ENCODE measurements at places on chromosomes 5 and 9.
A peak's percentile ranks its signal among the peaks of the same experiment; 100 is the strongest.

DNA sequence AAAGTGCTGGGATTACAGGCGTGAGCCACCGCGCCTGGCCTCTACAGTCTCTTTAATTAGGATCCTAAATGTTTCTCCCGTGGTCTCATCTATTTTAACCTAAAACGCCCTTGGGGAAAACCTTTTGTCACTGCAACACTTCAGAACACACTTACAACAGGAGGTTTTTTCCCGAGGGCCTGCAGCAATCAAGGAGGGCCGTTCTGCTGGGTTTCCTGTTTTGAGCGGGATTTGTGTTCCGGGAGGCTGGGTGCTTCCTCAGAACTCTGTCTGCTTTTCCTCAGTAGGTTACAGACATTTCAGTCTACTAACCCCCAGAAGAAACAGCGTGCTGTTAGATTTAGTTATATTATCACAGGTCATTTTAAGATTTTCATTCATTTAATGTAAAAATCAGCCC lies 65.4 kb upstream of the IRX4 start:
- DNase-seq: no peak

- DNase-seq: no peak
Measured at GRCh38 chr9:27548055-27548741, 18.6 kb upstream of the MOB3B start.

DNA sequence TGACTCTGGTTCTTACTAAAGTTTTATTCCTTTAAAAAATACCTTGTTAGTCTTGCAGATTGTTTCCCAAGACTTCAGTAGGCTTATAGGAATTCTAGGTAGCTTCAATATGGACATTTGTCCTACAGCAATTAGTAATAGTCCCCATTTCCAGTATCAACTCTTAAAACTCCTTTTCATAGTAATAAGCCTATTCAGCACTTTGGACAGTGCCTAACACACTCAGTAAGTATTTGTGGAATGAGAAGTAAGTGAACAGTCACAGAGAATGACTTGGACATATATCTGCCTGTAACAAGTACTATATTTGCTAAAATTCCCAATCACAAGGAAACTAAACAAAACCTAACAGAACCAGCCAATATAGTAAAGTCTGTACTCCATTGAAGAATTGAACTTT lies 1291.8 kb upstream of the DMAC1 start:
- no peak for DNase-seq

- no peak for DNase-seq
Measured at GRCh38 chr9:14251154-14252071, 62.5 kb downstream of the NFIB start.

DNA sequence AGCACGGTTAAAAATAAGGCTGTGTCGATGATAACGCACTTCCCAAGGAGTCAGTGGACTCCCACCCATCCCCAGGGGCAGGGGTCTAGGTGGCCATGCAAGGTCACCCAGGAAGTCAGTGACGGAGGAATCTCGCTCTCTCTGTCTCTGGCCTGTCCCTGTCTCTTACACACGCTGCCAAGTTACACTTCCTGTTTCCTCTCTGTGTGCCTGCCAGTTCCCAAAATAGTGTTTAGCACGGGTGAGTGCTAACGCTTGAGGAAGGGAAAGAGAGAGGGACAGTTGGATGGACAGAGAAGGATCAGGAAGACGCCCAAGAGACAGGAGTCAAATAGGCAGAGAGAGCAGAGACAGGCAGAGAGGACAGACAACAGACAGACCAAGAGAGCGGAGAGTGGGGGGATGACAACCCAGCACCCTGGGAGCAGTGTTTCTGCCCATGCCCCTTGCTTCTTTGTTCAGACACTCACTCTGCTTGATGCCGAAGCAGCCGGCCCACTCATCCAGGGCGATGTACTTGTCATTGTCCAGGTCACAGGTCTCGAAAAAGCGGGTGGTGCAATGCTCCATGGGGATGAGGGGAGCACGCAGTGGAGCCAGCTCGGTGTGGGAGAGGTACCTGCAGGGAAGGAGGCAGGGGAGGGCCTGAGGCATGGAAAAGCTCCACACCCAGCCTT lies 23.0 kb downstream of the SPARC start:
- no peak for DNase-seq

GRCh38 chr5:176611435-176611834 lies 1.5 kb upstream of the GPRIN1 start:
- peak; percentile 42 for DNase-seq

DNA sequence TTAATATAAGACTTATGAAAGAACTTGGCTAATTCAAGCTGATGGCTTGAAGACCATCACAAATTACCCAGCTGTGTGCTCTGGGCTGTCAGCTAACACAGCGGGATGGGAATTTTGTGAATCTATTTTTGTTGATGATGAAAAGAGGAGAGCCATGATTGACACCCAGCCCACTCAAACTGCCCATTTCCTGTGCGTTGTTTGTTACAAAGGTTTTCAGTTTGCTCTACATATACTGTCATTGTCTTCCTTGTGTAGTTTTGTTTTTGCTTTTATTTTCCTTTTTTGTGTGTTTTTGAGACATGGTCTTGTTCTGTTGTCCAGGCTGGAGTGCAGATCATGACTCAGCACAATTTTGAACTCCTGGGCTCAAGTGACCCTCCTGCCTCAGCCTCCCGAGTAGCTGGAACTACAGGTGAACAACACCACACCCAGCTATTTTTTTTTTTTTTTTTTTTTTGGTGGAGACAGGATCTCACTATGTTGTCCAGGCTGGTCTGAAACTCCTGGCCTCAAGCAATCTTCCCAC lies 400.3 kb downstream of the ICE1 start:
- no peak for DNase-seq

DNA sequence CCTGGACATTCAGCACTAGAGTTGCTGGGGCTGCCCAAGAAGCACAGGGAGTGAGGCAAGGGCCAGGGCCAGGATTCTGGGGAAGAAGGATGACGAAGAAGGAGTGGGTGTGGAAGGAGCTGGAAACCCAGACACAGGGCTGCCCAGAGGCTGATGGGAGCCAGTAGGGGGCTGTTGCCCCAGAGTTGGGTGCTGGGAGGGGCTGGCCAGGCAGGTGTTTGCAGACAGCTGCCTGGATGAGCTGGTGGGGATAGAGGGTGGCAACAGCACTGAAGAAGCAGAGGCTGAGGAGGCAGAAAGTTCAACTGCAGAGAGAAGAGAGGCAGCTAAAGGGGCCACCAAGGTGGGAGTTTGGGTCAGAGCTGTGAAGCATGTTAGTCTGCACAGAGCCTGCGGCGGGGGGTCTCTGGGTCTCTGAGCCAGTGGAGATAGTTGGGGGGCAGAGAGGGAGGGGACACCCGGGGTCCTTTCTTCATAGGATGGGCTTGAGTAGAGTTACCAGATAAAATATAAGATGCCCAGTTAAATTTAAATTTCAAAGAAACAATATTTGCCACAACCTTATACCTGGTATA lies 2.5 kb upstream of the AQP7 start:
- DNase-seq: no peak
